ENCODE measurements at places on chromosomes 7 and 10.

- DNase-seq = no peak
Measured at GRCh38 chr10:131676046-131676799, 224.6 kb upstream of the PPP2R2D start.

GRCh38 chr7:127738859-127739258, 86.9 kb downstream of the SND1 start:
- DNase-seq = no peak

DNA sequence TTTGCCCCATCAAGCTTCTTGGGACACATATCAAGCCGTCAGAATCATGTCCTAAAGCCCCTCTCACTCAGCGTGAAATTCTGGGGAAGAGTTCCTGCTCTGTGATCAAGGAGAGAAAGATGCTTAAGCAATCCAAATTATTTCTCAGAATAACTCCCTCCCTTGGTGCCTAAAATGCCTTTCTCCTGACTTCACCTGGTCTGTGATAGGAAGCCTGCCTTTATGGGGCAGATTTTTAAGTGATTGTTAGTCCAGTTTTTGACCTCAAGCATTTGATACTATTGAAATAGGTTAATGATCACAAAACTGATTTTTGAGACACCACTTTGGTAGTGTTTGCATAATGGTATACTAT, 76.4 kb upstream of the MAGI2 start:
- DNase-seq = no peak

DNA sequence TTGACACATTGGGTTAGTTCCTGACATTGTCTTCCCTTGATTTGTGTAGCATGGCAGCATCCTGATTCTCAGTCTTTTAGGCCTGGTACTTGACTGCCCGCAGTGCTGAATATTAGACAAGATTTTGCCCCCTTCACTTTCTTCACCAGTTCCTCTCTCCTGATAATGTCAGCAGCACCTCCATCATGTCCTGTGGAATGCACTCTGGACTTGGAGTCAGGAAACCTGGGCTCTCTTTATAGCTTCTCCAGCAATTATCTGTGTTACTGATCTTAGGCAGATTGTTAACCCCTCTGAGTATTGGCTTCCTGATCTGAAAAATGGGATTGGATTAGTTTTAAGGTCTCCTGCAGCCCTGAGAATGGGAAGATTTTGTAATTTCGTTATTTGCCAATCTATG, 19.0 kb downstream of the HBP1 start:
- no peak for DNase-seq

- DNase-seq = no peak
Measured at GRCh38 chr10:24952707-24953645, 570 bp upstream of the PRTFDC1 start.

GRCh38 chr10:58513188-58514110, 777 bp downstream of the BICC1 start:
- no peak for DNase-seq

GRCh38 chr7:50142425-50143017, 49.5 kb upstream of the ZPBP start:
- no peak for DNase-seq

GRCh38 chr10:113436851-113437250, 116.0 kb upstream of the HABP2 start:
- no peak for DNase-seq

DNA sequence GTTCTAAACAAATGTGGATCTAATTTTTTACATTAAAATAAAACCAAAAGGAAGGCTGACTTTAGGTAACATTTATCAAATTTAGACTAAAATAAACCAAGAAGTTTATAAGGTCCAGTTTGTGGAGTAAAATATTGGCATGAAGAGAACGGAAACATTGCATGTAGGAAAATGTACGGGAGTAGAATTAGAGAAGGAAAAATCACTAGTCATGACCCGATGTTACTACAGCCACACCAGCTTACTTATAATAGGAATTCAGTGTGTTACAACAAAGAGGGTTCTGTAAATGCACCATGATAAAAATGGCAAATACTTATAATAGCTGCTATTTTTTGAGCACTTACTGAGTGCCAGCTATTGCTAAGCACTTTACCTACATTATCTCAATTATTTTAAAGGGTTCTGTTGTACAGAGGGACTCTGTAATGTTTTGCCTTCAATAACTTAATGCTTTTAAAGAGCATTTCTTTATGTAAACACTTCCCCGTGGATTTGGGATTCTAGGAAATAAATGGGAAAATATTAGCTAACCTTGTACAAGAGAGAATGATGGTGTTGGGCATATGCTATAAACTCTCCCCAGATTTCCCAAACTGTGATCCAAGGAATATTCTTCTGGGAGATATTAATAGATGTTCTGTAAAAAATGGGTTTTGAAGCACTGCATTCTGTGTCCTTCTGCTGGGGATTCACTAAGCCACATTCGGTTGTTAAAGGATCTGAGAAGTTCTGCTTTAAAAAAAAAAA, 296.7 kb downstream of the BBS9 start:
- DNase-seq = no peak

GRCh38 chr10:27383595-27384542, 120.2 kb upstream of the RAB18 start:
- DNase-seq = no peak

DNA sequence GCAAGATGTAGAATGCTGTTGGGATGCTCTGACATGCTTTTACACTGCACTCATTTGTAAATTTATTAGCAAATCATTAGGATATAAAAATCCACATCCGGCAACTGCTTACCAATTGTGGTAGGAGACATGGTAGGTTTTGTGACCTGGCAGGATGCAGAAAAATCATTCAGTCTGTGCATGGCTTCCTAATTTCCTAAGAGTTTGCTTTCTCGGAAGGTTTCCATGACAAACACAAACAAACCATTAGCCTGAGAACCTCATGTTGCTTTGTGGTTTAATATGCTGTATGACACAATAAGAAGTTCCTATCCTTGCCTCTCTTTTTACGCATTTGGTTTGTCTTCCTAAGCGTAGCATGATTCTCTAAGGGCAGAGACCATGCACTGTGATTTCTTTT, 14.7 kb upstream of the LMBR1 start:
- no peak for DNase-seq

DNA sequence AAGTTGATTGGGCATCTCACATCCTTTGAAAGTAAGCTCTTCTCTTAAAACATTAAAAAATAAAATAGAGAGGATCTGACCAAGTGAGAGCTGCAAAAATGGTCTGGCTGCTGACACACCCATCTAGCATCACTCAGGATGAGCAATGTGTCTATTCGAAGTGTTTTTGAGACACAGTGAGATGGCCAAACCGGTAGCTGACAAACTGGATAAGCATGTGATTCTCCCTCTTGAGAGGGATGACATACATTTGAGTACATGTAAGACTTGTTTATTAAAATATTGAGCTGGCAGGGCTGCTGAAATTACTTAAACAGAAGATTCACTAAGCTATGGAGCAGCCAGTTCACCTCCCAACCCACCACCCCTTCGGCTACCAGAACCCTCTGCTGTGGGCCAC, 333.9 kb downstream of the ADRA2A start:
- DNase-seq = no peak

- no peak for DNase-seq
Measured at GRCh38 chr10:61284222-61284890, 168.8 kb downstream of the TMEM26 start.

DNA sequence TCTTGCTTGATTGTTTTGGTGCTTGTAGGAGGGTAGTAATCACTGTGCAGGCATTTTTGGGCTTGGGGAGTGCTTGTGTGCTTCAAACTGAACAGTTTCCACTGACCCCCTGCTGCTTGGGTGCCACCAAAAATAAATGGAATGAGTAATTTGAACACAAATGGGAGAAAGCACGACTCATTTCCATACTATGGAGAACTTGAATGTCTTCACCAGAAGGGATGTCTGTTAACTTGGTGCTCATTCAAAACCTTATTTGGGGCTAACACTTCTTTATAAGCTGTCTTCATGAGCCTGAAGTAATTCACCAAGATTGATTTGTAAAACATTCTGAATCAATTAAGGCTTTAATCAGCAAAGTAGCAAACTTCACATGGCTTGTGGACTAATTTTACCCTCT, 560.3 kb downstream of the SDK1 start:
- DNase-seq = no peak

DNA sequence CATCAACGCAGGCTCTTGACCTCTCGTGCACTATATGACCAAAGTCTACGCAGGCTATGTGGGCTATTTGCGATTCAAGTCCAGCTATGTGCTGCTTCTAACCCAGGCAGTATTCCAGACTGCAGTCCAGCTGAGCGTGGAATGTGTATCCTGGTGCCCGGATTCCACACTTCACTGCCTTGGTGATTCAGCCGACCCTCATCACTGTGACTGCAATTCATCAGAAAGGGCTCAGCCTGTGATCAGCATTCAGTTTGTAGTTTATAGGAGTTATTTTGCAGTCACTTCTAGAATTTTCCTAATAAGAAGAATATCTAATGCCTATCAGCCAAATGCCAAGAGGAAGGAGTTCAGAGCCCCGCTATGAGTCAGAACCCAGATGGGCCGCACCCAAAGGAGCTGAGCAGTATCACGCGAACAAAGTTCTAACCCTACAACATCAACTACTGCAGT, 119.8 kb upstream of the LANCL2 start:
- DNase-seq = no peak

- no peak for DNase-seq
Measured at GRCh38 chr10:92042541-92042940, 119.0 kb downstream of the BTAF1 start.

GRCh38 chr10:71550628-71551027, 153.9 kb downstream of the CDH23 start:
- no peak for DNase-seq

- no peak for DNase-seq
Measured at GRCh38 chr7:108736221-108736891, 166.7 kb downstream of the DNAJB9 start.

GRCh38 chr10:107409522-107409921, 245.0 kb upstream of the SORCS1 start:
- DNase-seq = no peak

- DNase-seq = no peak
Measured at GRCh38 chr10:62093863-62094291, 174.8 kb downstream of the RTKN2 start.

DNA sequence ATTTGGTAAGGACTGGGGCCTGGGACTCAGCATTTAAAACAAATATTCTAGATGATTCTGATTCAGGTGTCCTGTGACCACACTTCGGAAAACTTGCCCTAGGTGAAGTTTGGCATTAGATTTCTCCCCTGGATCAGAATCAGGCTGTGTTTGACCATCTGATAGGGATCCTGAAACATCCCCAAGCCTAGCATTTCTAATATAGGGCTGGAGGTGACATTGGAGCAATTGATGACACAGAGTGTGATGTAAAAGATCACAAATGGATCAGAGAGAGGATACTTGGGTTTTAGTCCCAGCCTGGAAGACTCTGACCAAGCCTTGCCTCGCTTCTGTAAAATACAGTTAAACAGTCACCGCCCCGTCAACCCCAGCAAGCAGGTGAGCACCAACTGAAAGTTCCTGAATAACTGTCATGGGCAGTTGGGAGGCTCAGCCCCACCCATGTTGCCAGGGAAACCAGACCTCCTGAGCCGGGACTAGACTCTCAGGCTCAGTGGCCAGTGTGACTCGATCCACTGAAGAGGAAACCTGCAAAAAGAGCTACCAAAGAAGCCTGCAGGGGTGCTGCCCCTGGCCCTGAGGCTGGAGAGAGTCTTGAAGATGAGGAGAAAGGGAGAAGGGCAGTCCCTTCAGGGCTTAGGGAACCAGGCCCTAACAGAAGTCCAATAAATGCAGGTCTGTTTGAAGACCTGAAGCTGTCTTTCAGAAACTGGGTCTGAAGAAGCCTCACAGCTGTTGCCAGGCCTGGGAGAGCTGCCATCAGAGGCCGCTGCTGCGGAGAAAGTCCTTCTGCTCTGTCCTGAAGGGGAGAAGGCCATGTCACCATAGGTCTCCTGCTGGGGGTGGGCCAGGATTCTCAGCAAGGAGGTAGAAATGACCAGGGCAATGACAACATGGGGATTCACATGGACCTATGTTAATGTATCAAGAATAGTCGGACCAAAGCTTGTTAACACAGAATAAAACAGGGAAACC, 126.1 kb upstream of the KCNMA1 start:
- no peak for DNase-seq

GRCh38 chr10:120221873-120222485, 235.0 kb upstream of the PLPP4 start:
- DNase-seq = no peak

GRCh38 chr10:31940839-31941653, 12.4 kb upstream of the ARHGAP12 start:
- DNase-seq = no peak

DNA sequence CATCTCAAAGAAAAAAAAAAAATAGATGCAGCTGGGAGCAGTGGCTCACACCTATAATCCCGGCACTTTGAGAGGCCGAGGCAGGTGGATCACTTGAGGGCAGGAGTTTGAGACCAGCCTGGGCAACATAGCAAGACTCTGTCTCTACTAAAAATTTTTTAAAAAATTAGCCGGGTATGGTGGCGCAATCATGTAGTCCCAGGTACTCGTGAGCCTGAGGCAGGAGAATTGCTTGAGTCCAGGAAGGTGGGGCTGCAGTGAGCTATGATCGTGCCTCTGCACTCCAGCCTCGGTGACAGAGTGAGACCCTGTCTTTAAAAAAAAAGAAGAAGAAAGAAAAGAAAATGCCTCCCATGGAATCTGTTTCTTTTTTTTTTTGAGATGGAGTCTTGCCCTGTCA, 31.9 kb downstream of the GTF2IRD1 start:
- DNase-seq = no peak

GRCh38 chr7:87210506-87210905, 9.0 kb downstream of the TMEM243 start:
- no peak for DNase-seq

DNA sequence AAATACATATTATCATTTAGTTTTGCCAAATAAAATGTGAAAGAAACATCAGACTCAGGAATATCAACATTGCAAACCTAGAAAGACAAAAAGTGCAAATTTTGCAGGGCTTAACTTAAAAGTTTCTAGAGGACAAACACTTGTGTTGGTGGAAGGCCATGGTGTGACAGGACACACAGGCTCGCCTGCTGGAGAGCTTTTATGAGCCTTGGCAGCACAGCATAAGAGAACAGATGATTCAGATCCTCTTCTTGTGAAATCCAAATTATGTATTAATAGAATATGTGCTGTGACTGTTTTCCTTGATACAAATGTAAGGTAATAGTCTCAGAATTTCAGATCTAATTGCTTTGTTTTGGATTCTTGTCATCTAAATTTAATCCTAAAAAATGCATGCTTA, 72.9 kb upstream of the ABCB5 start:
- DNase-seq = no peak

DNA sequence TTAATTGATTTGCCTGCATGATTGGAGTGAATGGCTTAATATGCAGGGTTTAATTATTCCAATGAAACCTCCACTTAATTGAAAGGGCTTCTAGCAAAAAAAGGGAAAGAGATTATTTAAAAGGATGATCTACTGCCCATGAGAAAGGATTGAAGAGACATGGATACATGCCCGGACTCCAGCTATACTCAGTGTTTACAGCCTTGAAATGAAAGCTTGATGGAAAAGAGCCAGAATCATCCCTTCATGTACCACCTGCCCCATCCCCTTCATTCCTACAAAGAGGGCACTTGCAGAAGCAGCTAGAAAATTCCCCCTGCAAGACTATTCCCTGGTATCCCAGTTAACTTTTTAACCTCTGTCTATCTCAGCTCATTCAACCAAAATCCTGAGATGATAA, 78.4 kb downstream of the CARD11 start:
- no peak for DNase-seq
